Left ventricle myocardium superior (tissue), 1 donor: ENCODE measurements at places on chromosomes 4 and X.

DNA sequence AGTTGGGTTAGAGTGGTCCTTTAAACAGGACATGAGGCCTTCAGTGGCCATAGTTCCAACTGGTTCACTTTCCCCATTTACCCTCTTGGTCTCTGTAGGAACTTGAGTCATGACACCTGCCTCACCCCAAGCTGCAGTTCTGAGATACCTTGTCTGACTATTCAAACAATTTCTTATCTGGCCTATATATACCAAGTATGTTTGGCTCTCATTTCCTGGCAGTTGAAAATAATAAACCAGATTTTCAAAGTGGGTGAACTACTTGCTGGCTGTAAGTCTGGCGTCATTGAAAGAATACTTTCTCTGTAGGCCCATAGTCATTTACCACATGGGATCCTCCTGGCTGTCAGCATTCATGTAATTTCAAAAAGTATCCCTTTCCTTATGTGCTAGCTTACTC lies 228.8 kb downstream of the SHROOM3 start:
- DNase-seq, result no peak

DNA sequence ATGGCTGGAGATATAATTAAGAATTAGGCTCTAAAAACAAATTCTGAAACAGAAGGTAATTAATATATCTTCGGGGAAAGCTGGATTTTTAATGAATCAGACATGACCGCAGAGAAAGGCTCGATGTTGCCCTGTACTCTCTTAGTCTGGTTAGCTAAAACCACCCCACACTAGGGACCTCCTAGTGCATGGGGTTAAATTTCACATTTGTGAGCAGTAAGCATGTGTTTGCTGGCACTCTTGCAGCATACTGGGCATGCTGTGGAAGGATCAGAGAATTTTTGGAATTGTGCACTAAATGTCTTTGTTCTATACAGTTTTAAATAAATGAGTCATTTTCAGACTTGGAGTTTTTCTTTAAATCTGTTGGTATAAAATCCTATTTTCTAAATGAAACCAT lies 475.6 kb upstream of the FTHL17 start:
- DNase-seq, result no peak

DNA sequence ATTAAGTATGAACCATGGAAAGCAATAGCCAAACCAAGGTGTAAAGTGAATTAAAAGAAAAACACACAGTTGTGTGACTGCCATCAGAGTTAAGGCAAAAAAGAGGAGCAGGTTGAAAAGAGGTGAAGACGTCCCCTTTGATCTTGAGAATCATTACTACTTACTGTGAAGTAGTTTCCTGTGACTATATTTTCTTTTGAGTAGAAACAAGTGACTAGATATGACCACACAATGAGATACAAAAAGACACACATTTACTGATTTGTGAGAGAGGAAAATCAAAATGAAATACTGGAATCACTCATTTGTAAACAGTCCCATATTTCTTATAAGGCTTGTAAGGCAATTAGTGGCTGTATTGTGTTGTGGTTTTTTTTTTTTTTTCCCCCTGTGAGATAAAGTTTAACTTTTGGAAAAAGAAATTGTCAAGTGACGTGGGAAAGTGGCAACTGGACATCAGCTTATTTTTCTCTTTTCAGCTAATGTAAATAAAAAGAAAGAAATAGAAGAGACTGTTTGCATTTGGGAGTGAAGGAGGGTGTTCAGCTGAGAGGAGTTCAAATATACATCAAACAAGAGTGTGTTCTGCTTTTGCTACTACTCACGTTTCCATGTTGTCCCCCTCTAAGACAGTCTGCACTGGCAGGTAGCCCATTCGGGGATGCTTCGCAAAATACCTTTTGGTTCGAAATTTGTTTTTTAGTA lies 106.4 kb upstream of the FTHL17 start:
- DNase-seq, result no peak

GRCh38 chrX:74925225-74926088 lies at the start of gene NEXMIF:
Gene NEXMIF (minus strand): TSS chrX:74925452.
- no peak for DNase-seq

GRCh38 chr4:77181720-77182119 lies 24.7 kb downstream of the CCNG2 start:
- DNase-seq, result no peak

DNA sequence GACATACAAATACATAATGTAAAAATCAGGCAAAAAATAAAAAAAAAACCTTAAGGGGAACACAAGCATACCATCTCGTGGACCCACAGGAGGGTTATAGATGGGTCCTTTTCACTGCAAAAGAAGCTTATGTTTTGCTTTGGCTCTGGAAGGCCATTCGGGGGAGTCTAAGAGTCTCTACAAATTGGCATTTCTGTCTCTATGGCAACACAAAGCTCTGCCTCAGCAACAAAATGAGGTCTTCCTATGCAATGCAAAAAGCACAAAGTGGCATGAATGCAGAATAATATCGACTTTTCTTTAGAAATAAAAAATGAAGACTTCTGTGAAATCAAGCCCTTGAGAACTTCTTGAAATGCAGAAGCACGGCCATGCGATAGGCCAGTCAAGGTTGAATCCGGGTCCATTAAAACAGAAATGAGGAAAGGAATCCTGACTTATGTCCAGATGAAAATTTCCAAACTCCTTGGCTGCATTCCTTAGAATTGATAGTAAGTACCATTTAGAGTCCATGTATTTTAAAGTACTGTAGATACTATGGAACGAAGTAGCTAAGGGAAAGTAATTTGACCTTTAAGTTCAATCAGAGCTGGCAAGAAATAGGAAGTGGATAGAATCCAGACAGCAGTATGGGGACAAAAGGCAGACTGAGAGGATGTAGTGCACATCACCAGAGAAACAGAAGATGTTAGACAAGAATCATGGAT lies 63.7 kb upstream of the PDLIM3 start:
- DNase-seq, result no peak

DNA sequence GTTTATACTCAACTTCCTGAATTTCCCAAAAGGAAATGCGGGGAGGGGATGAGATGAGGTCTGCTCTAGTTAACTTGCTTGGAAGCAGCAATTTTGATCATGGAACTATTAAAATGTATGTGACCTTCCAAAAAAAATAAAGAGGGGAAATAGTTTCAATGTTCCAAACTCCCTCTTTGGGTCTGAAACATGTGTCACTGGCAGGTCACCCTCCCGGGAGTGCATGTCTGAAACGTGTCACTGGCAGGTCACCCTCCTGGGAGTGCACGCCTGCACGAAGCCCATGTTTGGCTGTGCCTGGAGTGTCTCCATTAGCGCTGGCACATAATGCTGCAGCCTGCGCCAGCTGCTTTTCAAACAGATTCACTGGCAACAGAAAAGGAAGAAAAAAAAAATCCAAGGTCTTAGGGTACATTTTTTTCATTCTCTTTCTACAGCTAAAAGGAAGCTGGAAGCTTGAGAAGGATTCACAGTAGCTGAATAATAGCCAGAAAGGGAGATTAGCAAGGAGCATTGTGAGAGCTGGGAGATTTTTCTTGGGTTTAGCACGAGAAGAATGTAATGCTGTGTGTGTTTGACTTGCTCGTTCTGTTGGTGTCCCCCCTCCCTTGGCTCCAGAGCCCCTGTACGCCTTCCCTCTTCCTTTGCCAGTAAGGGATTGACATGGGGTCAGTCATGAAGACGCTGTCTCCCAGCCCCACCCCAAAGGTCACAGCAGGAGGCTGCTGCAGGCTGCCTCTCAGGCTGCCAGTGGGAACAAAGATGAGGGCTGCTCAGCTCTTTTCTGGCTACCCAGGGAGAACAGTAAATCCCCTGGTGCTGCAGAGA lies 39.2 kb upstream of the TLR3 start:
- peak; percentile 89 for DNase-seq
